ENCODE measurements at places on chromosomes 2 and 18. TPM values are rescaled to one million over a fixed set of nuclear protein-coding genes. Genes with fewer than 3 reads are reported as not detected.
A peak's percentile ranks its signal among the peaks of the same experiment; 100 is the strongest.

- no peak for DNase-seq
- no peaks in the 10 kb centered on the region for H3K36me3 ChIP-seq
- no peaks in the 10 kb centered on the region for H3K27me3 ChIP-seq
- no peak overlapping the region for H3K4me3 ChIP-seq
Measured at GRCh38 chr2:229301237-229301636, 30.1 kb upstream of the PID1 start.

- H3K4me1 ChIP-seq: peaks cover 24% of the 10 kb centered on the region
- peak overlapping the region; percentile 81 for H3K4me3 ChIP-seq
- no peaks in the 10 kb centered on the region for H3K36me3 ChIP-seq
- peak overlapping the region; percentile 88 for H3K27ac ChIP-seq
Measured at GRCh38 chr2:26344581-26345282, 1.2 kb upstream of the SELENOI start.

DNA sequence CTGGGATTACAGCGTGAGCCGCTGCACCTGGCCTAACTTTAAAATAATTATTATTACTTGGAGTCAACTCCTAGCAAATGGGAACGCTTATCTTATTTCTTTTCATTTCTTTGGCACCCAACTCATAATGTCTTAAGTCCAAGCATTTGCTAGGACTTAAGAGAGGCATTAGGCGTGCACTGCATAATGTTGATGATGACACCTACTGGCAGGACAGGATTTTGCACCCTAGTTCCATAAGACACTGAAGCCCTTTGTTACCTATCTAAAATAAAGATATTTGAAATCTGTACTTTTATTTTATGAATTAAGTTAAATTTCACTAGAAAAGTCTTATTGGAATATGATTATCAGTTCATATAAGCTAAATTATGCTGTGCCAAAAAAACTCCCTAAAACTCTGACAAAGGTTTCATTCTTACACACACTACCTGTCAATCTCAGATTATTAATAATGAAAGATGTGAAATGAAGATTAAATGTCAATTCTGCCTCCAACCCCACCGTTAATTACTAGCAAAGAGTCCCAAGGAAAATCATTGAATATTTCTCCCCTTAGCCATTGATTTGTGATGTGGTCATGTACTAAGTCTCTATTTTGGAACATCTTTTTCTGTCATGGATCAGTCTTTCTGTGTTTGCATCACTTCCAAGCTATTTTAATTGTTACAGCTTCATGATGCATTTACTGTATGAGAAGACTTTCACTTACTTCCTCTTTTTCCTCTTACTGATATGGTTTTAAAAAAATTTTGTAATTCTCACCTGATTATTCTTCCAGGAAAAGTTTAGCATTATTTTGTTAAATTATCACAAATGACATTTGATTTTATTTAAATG lies 12.7 kb upstream of the CDH2 start:
- no peak for DNase-seq
- no peaks in the 10 kb centered on the region for H3K36me3 ChIP-seq
- H3K27me3 ChIP-seq: no peaks in the 10 kb centered on the region
- H3K4me3 ChIP-seq: no peak overlapping the region
- H3K27ac ChIP-seq: no peak overlapping the region

DNA sequence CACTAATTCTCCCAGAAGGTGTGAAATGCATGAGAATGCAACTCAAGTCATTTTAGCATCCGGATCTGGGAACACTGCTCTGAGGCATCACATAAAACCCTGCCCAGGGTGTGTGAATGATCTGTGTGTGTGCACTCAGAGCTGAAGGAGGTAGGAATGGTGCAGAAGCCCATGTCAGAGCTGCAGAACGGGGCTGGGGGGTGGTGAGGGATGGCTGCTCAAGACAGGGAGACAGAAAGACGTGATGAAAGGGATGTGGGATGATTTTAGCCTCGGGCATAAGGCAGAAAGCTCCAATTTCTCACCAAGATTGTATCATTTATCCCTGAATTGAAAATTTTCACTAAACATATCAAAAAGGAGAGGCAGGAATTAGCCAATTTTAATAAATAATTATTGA lies 369.1 kb downstream of the EIPR1 start:
- H3K27ac ChIP-seq: no peak overlapping the region
- H3K36me3 ChIP-seq: no peaks in the 10 kb centered on the region
- no peaks in the 10 kb centered on the region for H3K27me3 ChIP-seq

DNA sequence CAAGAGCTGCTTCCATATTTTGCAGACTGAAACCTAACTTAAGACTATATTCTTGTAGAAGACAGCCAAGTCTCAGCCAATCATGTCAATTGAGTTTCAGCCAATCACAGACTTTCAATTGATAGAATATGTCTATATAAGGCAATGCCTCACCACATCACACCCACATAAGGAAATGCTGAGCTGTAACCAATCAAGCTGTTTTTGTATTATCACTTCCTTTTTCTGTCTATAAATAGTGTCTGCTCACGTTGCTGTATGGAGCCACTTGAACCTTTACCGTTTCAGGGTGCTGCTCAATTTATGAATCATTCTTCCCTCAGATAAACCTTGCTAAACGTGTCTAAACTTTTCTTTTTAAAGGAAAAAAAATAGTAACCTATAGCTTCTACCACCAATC lies 1554.4 kb upstream of the LRRTM1 start:
- no peaks in the 10 kb centered on the region for H3K27me3 ChIP-seq
- H3K4me3 ChIP-seq: no peak overlapping the region

GRCh38 chr18:76454418-76454817 lies 40.6 kb downstream of the ZNF516 start:
- H3K4me3 ChIP-seq: no peak overlapping the region
- no peak for DNase-seq
- H3K4me1 ChIP-seq: peaks cover 13% of the 10 kb centered on the region
- no peaks in the 10 kb centered on the region for H3K27me3 ChIP-seq

DNA sequence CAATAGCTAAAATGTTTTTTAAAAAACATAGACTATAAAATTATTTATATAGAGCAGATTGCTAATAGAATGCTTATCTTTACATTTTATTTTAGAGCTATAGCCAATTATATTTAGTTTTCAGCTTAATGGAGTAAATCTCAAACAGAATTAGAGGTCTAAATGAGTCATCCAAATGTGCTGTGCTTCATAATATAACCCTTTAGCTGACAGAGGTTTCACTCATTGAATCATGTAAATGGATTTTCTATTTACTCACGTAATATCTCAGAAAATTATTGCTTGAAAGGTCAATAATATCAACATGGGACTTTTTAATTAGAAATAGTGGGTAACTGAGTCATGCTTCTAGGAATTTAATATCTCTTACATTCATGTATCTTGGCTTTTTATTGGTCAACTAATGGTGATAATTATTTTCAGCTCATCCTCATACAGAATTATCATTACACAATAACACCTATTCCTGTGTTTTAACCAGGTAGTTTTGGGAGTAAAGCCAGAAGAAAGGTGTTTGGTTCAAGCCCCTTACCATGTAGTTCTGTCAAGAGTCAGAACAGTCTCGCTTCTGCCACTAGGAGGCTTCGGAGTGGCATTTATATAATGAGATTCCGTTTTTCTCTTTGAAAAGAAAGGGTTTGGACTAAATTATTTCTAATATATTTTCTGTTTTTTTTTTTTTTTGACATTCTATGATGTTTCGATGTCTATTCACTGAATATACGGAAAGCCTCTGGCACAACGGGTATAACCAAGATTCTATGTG lies 217.6 kb downstream of the CDH7 start:
- H3K4me1 ChIP-seq: no peaks in the 10 kb centered on the region
- no peak overlapping the region for H3K4me3 ChIP-seq
- H3K27ac ChIP-seq: no peak overlapping the region

Gene AKAIN1
- total RNA-seq: not detected

Gene ANKRD30BL
- total RNA-seq: not detected

Gene VSNL1
- total RNA-seq: not detected

Gene GRB14
- total RNA-seq: not detected

Gene COPS8
- total RNA-seq: 43.6 TPM
